ENCODE measurements at places on chromosomes 16 and 17.

GRCh38 chr16:716200-716568 is 1.3 kb downstream of the METRN start:
- no peak for DNase-seq

- DNase-seq = no peak
Measured at GRCh38 chr17:57405491-57406072, 149.3 kb downstream of the MSI2 start.

GRCh38 chr17:3818786-3819185 is 17.8 kb upstream of the ITGAE start:
- no peak for DNase-seq

- no peak for DNase-seq
Measured at GRCh38 chr16:4694642-4695451, 1.5 kb downstream of the NUDT16L1 start.

DNA sequence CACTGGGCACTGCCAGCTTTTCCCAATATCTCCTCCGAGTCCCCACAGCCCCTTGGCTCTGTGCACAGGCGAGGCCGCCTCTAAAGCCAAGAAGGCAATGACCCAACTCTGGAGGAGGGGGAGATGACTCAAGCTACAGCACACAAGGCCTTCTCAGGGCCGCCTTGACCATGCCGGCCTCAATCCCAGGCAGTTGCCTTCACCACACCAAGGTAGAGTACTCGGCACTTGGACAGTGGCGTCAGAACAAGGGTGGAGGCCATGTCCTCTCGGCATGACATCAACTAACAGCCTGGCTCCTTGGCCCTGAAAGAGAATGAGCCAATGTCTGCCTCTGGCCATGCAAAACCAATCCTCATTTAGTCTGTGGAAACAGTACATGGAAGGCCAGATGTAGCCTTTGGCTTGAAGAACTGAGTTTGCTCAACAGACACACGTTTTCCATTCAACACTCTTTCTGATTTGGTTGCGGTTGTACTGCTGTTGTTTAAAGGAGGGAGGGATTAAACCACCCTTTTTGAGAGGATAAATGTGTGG is 139.6 kb downstream of the XYLT1 start:
- no peak for DNase-seq

GRCh38 chr16:87310610-87311009 is 6.6 kb downstream of the C16orf95 start:
- DNase-seq = no peak

- DNase-seq = no peak
Measured at GRCh38 chr17:81008140-81008539, 16.5 kb downstream of the CHMP6 start.

- DNase-seq = no peak
Measured at GRCh38 chr17:79887451-79887991, 48.3 kb upstream of the CBX4 start.

DNA sequence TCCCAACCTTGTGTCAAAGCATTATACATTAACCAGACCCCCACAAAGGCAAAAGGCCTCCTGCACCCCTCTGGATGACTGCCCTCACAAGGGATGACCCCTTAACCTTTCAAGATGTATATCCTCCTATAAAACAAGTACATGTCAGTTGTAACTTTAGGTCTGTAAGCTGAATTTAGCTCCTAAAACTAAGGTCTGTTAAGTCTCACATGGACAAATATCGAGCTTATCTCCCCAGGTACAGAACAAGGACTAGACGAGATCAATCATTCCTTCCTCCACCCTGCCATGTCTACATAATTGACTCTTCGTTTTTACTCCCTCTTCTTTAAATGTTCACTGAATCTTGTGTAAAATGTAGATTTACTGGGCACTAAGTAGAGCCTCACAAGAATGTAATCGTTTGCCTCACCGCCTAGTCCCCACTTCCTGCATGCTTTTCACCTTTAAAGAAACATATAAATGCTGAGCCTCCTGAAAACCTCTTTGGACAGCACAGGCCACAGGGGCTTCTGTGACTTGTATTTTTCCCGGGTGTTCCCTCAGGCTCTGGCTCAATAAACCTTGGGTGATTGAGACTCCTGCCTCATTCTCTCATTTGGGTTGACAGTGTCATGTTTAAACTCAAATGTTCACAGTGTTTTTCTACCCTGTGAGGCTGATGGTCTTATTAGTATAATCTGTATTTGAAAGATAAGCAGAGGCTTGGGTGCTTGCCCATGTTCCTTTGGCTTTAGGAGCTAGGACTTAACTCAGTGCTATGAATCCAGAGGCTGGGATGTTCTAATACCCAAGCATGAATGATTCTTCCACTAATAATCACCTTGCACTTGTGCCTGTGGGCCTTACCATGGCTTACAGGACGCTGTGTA is 37.6 kb downstream of the MMD start:
- DNase-seq = peak; percentile 83

DNA sequence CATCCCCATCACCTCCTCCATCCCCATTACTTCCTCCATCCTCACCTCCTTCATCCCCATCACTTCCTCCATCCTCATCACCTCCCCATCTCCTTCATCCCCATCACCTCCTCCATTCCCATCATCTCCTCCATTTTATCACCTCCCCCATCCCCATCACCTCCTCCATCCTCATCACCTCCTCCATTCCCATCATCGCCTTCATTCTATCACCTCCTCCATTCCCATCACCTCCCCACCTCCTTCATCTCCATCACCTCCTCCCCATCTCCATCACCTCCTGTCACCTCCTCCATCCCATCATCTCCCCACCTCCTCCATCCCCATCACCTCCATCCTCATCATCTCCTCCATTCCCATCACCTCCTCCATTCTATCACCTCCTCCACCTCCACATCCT is 116.4 kb downstream of the SEC14L1 start:
- no peak for DNase-seq

- DNase-seq = no peak
Measured at GRCh38 chr17:71325117-71325516, 795.7 kb upstream of the SOX9 start.

- DNase-seq = no peak
Measured at GRCh38 chr16:78485188-78485916, 385.9 kb downstream of the WWOX start.

GRCh38 chr17:83181991-83182619 is 102.7 kb downstream of the METRNL start:
- no peak for DNase-seq

DNA sequence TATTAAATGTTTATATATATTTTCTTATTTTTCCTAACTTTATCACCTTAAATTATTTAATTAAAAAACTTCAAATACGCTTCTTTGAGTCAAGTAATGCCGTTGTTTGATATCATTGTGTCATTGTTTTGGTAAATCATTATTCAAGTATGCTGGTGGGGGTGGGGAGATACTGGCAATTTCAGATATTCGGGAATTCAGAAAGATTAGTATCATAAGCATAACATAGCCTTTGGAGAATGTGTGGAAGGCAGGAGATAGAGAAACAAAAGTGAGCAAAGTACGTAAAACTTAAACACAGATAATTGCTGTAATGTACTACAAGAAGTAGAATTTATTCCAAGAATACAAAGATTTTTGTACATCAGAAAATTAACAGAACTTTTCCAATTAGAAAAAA is 49.8 kb downstream of the TANC2 start:
- no peak for DNase-seq

DNA sequence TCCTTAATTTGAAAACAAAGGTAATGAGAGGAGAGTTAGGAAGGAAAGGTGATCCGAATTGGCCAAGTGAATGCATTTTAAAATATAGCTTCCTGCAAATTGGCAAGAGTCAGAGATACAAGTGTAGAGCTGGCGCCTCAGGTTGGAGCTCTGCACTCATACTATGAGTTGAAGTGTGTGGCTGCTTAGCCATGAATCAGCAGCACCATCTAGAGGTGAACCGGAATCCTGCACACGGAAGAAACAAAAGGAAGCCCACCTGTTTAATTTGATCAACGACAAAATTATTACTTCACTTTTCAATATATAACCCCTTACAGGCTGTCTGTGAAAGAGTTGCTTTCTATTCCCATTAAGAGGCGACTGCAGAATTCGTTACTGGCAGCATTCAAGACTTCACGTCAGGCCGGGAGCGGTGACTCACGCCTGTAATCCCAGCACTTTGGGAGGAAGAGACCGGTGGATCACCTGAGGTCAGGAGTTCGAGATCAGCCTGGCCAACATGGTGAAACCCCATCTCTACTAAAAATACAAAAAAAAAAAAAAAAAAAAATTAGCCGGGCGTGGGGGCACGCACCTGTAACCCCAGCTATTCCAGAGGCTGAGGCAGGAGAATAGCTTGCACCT is 1253.7 kb upstream of the CDH8 start:
- DNase-seq = peak; percentile 75

GRCh38 chr16:27240948-27241531 is 27.5 kb downstream of the NSMCE1 start:
- no peak for DNase-seq

DNA sequence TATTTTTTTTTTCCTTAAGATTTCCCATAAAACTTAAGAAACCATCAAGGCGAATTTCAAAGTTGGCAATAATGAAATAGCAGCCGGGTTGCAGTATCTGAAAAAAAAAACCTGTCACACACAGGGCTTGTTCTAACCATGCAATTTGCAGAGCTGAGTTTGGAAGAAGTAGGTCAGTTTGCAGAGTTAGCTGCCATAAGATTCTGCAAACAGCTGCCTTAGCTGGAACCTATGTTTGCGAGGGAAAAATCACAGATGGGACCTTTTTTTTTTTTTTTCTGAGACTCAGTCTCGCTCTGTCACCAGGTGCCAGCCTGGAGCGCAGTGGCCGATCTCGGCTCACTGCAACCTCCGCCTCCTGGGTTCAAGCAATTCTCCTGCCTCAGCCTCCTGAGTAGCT is 98.5 kb upstream of the HS3ST4 start:
- no peak for DNase-seq

- DNase-seq = no peak
Measured at GRCh38 chr16:74500907-74501306, 79.6 kb upstream of the CLEC18B start.

DNA sequence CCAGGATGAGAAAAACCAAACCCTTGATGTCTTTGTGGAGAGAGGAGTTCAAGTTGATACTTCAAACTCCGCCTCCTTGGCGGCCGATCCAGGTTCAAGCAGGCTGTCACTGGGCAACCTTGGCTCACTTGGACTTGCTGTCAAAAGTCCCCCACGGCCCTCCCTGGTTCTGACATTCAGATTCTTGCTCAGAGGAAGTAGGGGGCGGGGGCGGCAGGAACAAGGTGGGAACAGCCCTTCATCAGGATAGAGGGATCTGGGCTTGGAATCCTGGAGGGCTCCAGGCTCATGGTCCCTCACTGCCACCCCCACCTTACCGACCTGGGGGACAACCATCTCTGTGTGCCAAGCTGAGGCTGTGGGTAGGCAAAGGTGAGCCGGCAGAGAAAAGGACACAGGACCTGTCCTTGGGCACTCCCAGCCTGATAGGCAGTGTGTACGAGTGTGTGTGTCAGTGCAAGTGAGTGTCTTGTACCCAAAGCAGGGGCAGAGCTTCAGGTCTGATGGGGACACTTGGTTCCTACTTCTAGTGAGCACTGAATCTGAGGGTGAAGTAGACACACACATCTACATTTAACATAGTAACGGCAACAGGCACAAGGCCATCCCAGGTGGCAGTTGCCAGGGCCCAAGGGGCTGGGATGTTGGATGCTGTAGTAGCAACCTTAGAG is 6.6 kb upstream of the TSPOAP1 start:
- DNase-seq = peak; percentile 66

GRCh38 chr17:39306509-39307212 is 80.9 kb upstream of the STAC2 start:
- DNase-seq = no peak

GRCh38 chr16:53503991-53504663 is 1.1 kb upstream of the AKTIP start:
- no peak for DNase-seq

GRCh38 chr17:2892305-2892971 is 96.2 kb downstream of the RAP1GAP2 start:
- no peak for DNase-seq

DNA sequence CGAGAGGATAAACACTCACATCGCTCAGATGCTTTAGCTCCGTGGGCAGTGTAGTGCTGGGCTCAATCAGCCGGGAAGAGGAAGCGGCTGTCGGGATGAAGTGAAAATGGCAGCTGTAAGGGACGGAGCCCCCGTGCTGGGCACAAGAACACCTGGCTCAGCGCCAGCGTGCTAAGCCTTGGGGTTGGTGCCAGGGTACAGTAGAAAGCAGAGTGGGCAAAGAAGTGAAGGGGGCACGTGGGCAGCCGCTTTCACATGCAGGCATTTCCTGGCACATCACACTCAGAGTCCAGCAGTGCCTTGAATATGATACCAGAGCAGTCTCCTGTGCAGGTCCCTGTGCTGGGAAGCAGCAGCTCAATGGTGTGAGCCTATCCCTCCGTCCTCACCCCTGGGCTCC is 51.1 kb upstream of the FOXF1 start:
- DNase-seq = no peak

DNA sequence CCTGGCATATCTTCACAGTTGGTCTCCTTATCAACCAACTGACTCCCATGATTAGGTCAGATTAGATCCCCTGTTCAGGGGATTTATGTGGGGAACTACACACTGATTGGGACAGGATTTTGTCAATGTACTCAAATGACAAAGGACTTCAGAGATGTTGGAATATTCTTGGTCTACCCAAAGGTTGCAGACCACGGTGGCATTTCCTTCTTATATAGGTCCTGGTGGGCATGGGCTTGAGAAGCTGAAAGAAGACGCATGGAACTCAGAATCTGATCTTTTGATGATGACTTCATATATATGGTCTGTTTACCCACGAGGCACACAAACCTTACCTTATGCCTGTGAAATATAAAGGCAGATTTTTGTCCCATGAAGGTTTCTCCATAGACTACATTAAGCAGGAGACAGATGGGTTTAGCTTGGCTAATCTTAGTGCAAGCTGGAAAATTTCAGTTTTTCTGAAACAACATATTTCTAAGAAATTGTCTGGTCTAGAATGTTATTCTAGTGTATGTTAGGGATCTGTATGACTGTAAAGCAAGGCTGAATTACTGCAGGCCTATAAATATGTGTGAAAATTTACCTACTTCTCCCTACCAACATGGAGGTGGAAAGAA is 33.5 kb downstream of the HLF start:
- DNase-seq = no peak

- DNase-seq = no peak
Measured at GRCh38 chr16:84656649-84657048, 8.3 kb downstream of the KLHL36 start.

DNA sequence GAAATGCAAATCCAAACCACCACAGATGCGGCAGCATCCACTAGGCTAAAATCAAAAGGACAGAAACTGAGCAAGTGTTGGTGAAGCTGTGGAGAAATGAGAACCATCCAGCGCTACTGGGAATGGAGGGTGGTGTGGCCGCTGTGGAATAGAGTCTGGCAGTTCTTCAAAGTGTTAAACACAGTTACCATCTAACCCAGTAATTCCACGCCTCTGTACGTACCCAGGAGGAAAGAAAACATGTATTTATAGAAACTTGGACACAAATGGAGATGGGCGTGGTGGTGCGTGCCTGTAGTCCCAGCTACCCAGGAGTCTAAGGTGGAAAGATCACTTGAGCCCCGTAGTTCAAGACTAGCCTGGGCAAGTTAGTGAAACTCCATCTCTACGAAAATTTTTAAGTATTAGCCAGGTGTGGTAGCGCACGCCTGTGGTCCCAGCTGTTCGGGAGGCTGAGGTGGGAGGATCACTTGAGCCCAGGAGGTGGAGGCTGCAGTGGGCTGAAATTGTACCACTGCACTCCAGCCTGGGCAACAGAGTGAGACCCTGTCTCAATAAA is 11.6 kb downstream of the SLC25A10 start:
- DNase-seq = peak; percentile 18

All from hematopoietic multipotent progenitor cell treated with erythropoietin and hydrocortisone succinate and interleukin-3 and kit ligand, for 4 days (in vitro differentiated cells).